Psoas muscle (tissue), 8 donors: ENCODE measurements at places on chromosomes 7 and 10.

GRCh38 chr10:101772017-101772894 is 3.7 kb downstream of the FGF8 start:
- DNase-seq = peak; percentile 19

DNA sequence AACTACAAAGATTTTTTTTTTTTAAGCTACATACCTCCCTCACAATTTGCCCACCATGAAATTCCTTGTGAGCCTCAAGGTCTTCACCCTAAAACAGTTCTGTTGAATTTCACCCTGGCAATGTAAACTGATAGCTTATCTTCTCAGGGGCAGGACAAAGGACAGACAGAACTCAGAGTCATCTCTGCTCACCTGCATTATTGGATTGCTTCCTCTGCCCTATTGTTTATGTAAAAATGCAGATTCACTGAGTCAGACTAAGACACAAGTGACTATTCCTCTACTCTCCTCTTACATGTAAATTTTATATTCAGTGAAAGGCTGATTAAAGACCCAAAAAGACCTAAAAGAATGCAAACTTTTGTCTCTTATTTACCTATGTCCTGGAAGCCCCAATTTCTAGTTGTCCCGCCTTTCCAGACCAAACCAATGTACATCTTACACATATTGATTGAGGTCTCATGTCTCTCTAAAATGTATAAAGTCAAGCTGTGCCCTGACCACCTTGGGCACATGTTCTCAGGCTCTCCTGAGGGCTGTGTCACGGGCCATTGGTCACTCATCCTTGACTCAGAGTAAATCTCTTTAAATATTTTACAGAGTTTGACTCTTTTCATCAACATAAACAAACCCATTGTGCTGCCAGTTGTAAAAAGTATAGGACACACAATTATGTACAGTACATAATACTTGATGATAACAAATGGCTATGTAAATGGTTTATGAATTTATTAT is 440.2 kb downstream of the HTR7 start:
- DNase-seq = no peak

- no peak for DNase-seq
Observed at GRCh38 chr7:158374146-158374545, 213.5 kb downstream of the PTPRN2 start.

DNA sequence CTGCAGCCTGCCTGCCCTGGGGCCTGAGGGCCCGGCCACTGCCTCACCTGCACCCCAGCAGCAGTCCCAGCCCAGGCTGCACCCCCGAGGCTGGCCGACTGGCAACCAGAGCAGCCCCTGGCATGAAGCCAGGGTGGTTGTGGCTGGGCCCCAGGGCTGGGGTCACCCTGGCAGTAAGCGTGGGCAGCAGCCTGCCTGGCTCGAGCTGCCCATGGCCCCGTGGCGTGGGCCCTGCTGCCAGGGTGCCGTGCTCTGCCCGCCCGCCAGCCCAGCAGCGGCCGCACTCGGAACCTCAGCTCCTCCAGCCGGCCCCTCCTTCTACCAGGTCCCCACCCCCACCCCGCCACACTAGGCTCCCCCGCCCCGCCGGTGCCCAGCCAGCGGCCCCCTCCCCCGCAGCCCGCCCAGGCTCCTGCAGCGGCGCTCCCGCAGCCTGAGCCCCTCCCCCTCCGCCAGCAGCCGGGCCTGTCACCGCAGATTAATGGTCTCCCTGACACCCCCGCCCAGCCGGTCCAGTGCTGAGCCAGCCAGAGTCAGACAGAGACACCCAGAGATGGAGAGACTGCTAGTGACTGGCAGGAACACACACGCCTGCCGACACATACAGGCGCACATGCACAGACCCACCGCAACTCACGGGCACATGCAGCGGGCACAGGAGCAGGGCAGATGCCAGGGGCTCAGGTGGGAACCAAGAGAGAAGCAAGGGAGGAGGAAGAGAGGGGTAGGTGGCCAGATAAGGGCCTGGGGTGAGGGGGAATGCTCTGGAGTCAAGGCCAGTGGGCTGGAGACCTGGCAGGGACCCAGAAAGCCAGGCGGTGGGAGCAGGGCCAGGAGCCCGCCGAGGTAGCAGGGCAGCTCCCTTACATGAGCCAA is 22.4 kb downstream of the KCNH2 start:
- no peak for DNase-seq

DNA sequence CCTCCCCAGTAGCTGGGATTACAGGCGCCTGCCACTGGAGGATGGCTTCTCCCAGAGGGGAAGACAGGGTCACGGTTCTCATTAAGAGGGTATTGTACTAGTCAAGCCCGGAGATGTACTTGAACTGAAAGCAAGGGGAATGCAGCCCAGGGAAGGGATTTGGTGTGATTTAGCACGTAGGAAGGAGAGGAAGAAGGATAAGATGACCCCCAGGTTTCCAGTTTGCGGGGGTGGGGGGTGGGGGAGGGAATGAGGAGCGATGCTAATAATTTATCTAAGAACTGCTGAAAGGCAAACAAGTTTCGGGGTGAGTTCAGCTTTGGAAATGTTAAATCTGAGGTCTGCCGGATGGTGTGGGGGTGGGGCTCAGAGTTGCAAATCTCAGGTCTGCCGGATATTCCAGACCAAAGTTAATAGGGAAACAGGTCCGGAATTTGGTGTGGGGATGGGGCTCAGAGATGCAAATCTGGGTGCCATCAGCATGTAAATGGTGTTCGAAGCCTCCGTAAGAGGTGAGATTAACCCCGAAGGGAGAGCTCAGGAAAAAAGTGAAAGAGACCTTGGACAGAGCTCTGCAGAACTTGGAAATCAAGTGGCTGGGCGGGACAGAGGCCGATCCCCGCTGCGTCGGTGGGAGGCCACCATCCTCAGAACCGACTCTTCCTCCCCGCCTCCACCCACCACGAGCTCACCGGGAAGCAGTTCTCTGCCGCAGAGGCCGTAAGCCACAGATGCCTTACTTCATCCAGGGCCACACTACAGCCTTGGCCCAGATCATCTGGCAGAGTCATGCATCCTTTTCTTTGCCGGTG is 1.6 kb upstream of the SEPHS1 start:
- DNase-seq = peak; percentile 53

- DNase-seq = peak; percentile 51
Observed at GRCh38 chr7:5282543-5283316, at the start of gene SLC29A4. SLC29A4 (plus strand) TSS chr7:5282943; CDS start chr7:5287817, 4,874 bp downstream.
